Thymus (tissue), 14 donors: ENCODE measurements at places on chromosomes 12 and 14. TPM values are rescaled to one million over a fixed set of nuclear protein-coding genes. Genes with fewer than 3 reads are reported as not detected.

DNA sequence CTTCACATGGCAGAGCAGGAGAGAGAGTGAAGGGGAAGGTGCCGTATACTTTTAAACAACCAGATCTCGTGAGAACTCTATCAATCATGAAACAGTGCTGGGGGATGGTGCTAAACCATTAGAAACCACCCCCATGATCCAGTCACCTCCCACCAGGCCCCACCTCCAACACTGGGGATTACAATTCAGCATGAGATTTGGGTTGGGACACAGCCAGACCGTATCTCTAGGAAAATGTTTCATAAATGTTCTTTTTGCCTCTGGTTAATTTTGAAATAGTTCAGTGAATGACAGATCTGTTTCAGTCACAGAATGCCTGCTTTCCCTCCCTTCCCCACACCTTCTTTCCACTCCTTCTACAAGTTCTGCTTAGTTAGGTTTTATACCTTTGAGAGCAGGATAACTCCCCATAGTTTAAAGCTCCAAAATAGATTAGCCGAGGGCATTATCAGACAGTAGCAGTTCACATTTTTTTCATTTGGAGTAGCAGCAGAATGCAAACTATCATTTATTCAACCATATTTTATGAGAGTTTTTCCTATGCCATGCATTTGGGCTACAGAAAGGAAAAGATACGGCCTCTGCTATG is 27.1 kb downstream of the PELI2 start:
- H3K4me1 ChIP-seq, result peaks cover 18% of the 10 kb centered on the region
- H3K27ac ChIP-seq, result no peak overlapping the region
- no peaks in the 10 kb centered on the region for H3K36me3 ChIP-seq

DNA sequence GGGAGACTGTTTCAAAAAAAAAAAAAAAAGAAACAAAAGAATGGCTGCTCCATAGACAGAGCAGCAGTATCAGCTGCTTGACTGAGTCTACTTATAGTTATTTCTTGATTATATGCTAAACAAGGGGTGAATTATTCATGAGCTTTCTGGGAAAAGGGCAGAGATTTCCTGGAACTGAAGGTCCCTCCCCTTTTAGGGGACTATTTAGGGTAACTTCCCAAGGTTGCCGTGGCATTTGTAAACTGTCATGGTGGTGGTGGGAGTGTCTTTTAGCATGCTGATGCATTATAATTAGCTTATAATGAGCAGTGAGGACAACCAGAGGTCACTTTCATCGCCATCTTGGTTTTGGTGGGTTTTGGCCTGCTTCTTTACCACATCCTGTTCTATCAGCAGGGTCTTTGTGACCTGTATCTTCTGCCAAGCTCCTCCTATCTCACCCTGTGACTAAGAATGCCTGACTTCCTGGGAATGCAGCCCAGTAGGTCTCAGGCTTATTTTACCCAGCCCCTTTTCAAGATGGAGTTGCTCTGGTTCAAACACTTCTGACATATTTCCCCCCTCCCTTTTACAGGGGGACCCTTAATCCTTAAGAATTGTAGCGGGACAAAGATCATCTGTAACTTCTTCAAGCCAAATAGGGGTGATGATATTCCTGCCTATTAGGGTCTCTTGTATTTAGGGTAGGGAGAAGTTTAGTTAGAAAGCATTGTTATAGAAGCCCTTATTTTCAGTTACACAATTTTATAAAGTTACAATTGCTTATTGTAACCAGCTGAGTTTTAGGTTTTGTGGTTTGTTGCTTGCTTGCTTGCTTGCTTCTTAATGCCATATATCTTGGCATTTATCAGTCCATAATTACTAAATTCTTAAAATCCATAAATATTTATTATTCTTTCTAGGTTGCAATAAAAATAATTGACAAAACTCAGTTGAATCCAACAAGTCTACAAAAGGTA is 42.5 kb downstream of the MARK3 start:
- H3K36me3 ChIP-seq, result peaks cover 4% of the 10 kb centered on the region
- no peaks in the 10 kb centered on the region for H3K4me1 ChIP-seq
- no peak for DNase-seq
- H3K27me3 ChIP-seq, result no peaks in the 10 kb centered on the region
- H3K4me3 ChIP-seq, result no peak overlapping the region
- H3K27ac ChIP-seq, result no peak overlapping the region

GRCh38 chr14:104694475-104694950 is 5.1 kb downstream of the INF2 start:
- no peak for DNase-seq
- H3K36me3 ChIP-seq, result no peaks in the 10 kb centered on the region
- no peak overlapping the region for H3K4me3 ChIP-seq
- peaks cover 31% of the 10 kb centered on the region for H3K4me1 ChIP-seq

GRCh38 chr14:90228478-90228877 is 27.9 kb upstream of the PSMC1 start:
- H3K27me3 ChIP-seq, result no peaks in the 10 kb centered on the region
- H3K36me3 ChIP-seq, result no peaks in the 10 kb centered on the region
- H3K4me3 ChIP-seq, result no peak overlapping the region
- H3K27ac ChIP-seq, result no peak overlapping the region
- no peak for DNase-seq

- no peak overlapping the region for H3K27ac ChIP-seq
- no peak overlapping the region for H3K4me3 ChIP-seq
- no peaks in the 10 kb centered on the region for H3K36me3 ChIP-seq
- no peaks in the 10 kb centered on the region for H3K27me3 ChIP-seq
Measured at GRCh38 chr12:122394626-122395194, 27.8 kb downstream of the CLIP1 start.

- no peaks in the 10 kb centered on the region for H3K4me1 ChIP-seq
- H3K27me3 ChIP-seq, result no peaks in the 10 kb centered on the region
- DNase-seq, result no peak
- H3K36me3 ChIP-seq, result no peaks in the 10 kb centered on the region
- no peak overlapping the region for H3K27ac ChIP-seq
- no peak overlapping the region for H3K4me3 ChIP-seq
Measured at GRCh38 chr12:110248096-110248447, 33.0 kb upstream of the ATP2A2 start.

- H3K36me3 ChIP-seq, result no peaks in the 10 kb centered on the region
- DNase-seq, result no peak
- H3K27ac ChIP-seq, result no peak overlapping the region
- no peak overlapping the region for H3K4me3 ChIP-seq
Measured at GRCh38 chr14:58607952-58608317, 29.8 kb upstream of the DACT1 start.

DNA sequence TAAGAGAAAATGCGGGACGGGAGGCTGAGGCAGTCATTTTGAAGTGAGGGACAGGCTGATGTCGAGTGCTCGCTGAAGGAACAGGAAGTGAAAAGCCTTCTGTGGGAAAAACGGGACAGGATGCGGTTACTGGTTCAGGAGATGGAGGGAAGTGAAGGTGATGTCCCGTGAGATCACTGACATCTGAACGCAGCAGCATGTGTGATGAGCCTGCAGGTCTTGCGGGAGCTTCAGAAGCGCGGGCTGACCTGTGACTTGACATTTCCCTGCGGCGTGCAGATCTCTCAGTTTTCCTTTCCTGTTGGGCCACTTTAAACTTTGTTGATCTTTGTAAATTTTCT is 77.8 kb downstream of the DDX51 start:
- no peak overlapping the region for H3K27ac ChIP-seq
- H3K36me3 ChIP-seq, result peaks cover 68% of the 10 kb centered on the region
- no peak overlapping the region for H3K4me3 ChIP-seq
- no peaks in the 10 kb centered on the region for H3K27me3 ChIP-seq

DNA sequence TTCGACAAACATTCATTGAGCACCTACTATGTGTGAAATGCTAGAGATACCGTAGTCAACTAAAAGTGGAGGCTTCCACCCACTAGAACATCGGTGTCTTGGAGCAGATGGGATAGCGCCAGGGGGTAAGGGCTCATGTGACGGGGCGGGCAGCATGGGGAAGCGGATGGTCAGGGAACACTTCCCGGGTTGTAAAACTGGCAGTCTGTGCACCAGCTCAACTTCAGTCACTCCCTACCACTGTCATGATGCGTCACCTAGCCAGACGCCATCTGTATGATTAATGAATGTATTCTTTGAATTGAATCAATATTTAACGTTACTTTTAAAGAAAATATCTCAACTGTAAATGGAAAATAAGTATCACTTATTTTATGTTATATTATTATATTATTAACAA is 93.5 kb downstream of the PIWIL1 start:
- no peak overlapping the region for H3K27ac ChIP-seq
- H3K4me3 ChIP-seq, result no peak overlapping the region
- no peaks in the 10 kb centered on the region for H3K36me3 ChIP-seq
- no peaks in the 10 kb centered on the region for H3K27me3 ChIP-seq
- DNase-seq, result no peak

Gene TMEM106C
- 82.1 TPM for total RNA-seq

Gene METTL25
- 24.8 TPM for total RNA-seq

Gene KLRG1
- 7.4 TPM for total RNA-seq
